ENCODE measurements at places on chromosomes 11 and 22.

DNA sequence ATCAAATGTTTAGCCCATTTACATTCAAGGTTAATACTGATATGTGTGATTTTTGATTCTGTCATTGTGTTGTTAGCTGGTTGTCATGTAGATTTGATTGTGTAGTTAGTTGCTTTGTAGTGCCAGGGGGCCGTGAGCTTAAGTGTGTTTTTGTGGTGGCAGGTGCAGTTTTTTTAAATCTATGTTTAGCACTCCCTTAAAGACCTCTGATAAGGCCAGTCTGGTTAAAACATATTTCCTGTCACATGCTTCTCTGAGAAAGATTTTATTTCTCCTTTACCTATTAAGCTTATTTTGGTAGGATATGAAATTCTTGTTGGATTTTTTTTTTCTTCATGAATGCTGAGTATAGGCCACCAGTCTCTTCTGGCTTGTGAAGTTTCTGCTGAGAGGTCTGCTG lies 540.6 kb downstream of the LUZP2 start:
- no peak for DNase-seq

DNA sequence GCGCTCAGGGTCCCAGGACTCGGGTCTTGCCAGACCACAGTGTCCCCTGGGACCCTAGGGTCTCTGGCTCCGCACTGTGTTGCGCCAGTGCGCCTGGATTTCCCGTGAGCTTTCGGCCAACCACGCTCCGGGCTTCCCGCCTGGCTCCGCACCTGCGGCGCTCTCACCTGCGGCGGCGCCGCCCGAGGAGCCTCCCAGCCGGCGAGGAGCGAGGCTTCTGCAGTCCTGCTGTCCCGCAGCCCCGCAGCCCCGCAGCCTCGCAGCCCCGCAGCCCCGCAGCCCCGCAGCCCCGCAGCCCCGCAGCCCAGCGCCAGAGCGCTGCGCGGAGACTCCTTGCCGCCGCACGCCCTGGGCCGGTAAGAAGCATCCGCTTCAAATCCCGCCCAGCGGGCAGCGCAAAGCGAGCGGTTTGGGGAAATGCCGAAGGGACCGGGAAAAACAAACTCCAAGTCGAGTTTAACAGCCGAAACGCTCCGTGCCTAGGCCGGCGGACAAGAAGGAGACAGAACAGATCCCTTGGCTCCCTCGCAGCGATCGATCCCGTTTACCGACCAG lies 939 bp downstream of the ALX4 start:
- DNase-seq, result no peak

GRCh38 chr11:80362563-80363340 lies 921.9 kb upstream of the TENM4 start:
- no peak for DNase-seq

GRCh38 chr11:117453886-117454563 lies 126.4 kb downstream of the CEP164 start:
- DNase-seq, result no peak

- DNase-seq, result peak; percentile 57
Measured at GRCh38 chr11:13098063-13098462, 88.9 kb downstream of the RASSF10 start.

DNA sequence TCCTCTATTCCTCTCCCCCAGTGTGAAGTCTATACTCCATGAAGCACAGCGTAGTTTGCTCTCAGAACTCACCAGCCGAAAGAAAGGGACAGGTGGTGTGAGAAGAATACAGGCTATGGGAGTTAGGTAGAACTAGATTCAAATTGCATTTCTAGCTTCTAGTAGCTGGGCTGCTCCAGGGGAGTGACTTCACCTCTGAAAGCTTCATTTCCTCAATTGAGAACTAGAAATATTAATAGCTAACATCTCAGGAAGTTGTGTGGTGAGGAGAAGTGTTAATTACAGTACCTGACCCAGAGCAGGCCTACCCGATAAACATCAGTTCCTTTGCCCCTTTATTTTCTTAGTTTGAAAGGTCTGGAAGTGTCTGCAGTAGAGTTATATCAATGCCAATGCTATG lies 484.7 kb upstream of the TENM4 start:
- DNase-seq, result no peak

DNA sequence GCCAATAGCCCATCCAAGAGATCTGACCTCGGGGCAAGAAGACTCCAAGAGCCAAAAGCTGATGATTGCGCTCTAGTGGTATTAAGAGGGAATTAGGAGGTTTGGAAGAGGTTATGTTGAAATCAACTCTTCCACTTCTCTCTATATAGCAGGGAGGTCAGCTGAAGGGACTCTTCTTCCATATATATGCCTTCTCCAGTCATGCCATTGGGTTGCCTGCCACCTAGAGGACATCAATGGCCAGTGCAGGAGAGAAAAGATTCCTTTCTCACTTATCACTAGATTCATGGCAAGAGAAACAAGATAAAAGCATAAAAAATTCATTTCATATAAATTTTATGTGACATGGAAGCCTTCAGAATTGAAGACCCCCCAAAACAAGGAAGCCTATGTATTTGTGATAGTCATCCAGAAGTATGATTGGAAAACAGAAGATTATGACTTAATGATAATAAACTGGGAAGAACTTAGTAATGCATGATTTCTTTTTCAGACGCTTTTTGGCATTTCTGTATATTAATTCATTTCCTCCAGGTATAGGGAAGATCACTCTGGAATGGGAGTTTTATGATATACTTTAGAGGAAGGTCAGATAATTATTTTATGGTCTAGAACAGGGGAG lies 435.1 kb upstream of the DDI1 start:
- peak; percentile 78 for DNase-seq

GRCh38 chr11:33935461-33936456 lies 43.9 kb upstream of the LMO2 start:
- DNase-seq, result peak; percentile 22

DNA sequence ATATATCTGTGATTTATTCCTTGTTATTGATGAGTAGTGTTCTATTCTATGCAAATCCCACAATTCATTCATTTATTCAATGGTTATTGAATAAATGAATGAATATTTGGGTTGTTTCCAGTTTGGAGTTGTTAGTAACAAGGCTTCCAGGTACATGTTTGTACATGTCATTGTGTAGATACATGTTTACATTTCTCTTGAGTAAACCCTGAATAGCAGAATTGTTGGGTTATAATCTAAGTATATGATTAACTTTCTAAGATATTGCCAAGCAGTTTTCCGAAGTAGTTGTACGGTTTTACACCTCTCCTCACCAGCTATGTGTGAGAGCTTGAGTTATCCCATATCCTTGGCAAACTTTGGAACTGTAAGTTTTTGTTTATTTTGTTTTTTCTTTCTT lies 18.5 kb upstream of the OR8G1 start:
- DNase-seq, result no peak

GRCh38 chr22:29344137-29344536 lies 28.6 kb upstream of the RASL10A start:
- no peak for DNase-seq

DNA sequence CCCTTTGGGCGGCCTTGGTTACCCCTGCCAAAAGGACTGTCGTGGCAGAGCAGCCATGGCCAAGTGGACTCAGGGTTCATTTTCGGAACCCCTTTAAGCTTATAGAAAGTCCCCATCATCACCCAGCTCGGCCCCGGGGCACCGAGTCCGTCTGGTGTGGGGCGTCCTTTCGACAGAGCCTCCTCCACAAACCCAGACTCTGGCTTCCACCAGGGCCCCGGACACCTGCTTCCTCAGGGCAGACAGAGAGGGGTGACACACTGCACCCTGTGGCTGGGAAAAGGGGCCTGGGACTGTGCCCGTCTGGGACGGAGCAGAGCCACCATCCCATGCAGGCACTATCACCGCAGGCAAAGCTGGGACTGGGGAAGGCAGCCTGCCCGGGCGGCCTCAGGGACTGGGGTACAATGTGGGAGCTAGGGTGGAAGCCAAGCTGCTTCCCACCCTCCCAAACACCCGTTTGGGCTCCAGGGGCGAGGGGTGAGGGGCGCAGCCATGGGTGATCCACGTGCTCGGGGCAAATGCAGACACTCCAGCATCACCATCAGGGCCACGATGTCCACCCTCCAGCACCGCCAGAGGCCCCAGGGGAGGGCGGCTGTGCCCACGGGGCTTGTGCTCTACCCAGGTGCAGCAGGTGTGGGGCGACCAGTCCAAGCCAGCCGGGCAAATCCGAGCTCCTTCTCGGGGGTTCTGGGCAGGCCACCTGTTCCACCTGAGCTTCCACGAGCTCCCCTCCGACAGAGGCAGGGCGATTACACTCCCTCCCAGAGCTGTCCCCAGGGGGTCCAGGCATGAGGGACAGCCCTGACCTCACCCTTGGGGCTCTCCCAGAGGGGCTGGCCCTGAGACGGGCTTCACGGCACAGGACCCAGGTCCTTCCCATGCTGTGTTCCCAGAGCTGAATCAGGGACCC lies 11.7 kb upstream of the MRPL23 start:
- DNase-seq, result no peak

- DNase-seq, result no peak
Measured at GRCh38 chr11:20844216-20844615, 174.8 kb downstream of the NELL1 start.

DNA sequence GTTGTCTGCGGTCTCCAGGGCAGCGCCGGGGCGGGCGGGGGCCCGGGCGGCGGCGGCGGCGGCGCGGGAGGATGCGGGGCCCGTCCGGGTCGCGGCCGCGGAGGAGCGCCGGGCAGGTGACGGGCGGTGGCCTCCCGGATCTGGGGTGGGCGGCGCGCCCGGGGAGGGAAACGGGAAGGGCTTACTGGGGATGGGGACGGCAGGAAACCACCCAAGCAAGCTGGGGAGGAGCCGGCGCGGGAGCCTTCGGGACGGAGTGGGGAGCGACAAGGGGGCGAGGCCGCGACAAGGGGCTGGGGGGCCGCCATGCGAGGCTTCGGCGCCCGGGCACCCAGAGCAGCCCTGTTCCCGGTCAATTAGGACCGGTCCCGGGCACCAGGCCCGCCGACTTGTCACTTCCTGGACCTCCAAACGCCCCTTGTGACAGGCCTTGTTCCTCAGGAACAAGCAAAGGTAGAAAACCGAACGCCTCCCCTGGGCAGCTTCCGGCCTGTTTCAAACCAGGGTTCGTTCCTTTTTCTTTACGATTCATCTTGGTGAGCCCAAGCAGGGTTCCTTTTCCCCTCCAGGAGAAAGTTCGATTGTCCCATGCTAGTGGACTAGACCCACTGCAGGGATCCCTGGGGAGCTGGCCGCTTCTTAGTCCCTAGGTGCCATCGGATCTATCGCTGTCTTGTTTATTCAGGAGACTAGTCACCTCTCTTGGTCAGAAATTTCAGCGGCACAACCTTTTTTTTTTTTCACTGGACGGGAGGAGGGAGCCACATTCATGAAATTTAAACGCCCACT lies 492 bp downstream of the JHY start:
- no peak for DNase-seq

DNA sequence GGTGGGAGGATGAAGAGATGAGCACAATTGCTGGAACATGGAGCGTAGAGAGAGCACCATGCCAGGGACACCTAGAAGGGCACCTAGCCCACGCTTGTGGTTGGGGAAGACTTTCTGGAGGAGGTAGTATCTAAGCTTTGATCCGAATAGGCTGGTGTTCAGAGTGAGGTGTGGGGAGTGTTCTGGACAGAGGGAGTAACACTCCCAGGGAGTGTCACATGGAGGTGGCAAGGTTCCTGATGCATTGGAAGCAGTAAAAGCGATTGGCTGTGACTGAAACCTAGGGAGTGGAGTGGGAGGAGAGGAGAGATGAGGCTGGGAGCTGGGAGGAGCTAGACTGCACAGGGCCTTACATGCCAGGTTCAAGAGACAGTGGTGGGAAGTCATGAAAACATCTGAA lies 188.0 kb upstream of the NCAM1 start:
- DNase-seq, result no peak

- no peak for DNase-seq
Measured at GRCh38 chr11:131763193-131763890, 392.9 kb downstream of the NTM start.

DNA sequence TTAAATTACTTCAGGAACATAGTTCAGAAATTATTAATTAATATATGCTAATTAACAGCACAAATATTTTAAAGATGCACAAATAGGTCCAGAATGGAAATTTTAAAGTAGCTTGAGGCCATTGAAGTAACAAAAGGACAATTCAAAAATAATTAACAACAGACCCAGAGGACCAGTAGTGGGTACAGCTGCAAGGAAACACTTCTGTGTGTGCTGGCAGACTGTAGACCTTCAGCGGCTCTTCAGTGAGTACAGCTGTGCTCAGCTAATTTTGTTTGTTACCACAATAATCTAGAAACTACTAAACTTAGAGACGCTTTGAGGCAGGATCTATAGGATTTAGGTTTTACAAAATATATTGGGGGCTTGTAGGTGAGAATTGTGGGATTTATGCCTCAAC lies 103.8 kb downstream of the GRIA4 start:
- no peak for DNase-seq

DNA sequence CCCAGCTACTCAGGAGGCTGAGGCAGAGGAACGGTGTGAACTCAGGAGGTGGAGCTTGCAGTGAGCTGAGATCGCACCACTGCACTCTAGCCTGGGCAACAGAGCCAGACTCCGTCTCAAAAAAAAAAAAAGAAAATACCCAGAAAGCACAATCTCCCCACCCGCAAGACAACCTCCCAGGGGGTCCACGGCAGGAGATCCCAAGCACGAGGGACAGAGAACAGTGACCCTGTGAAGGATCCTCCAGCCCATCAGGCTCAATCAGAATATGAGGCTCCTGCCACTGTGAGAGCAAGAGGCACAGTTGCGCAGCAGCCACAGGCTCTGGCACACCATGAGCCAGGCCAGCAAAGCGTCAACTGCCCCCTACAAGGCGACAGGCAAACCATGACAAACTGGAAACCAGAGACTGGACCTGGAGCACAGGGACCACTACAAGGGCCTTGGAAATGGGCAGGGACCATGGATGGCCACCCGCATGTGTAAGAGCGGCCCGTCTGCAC lies 164.8 kb upstream of the GRK3 start:
- no peak for DNase-seq

DNA sequence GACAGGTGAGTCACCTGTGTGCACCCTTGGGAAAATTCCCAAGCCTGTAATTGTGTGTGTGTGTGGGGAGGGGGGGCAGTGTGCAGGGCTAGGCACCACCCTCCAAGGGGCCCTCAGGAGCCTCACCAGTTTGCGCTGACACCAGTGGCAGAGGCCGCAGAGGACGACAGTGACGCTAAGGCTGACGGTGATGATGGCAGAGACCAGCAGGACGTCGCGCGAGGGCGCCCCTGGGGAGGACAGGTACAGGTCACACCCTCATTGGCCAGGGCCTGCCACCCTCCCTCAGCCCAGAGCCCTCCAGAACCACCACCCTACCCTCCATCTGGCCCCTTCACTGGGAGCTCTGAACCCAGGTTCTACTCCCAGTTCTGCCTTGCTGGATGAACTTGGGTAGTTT lies 24.9 kb downstream of the SYT7 start:
- no peak for DNase-seq

GRCh38 chr11:44246726-44247125 lies 63.2 kb downstream of the ALX4 start:
- no peak for DNase-seq

- no peak for DNase-seq
Measured at GRCh38 chr22:24437741-24438328, 10.4 kb downstream of the ADORA2A start.

DNA sequence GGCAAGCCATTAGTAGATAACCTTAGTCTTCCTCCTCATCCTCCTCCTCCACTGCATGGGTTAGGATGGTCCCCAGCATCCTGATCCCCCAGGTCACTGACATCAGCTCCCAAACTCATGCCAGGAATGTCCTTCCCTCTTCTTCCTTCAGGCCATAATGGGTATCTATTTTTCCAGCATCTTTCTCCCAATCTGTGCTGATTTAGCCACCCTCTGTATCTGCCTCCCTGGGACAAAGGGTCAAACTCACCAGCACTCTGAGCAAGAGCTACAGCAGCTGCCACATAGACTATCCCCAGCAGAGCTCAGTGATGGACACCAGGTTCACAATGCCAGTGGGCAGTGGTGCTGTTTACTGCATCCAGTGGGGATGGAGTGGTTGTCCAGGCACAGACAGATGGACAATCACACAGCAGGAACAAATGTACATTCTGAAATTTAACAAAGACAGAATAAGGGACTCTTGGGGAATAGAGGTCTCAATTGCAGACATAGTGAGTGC lies 115.2 kb upstream of the TOP3B start:
- DNase-seq, result no peak
